Stomach (tissue), 19 donors: ENCODE measurements at places on chromosomes 6 and 20.

GRCh38 chr6:14423955-14424354 is 306.4 kb downstream of the CD83 start:
- DNase-seq = no peak

- no peak for DNase-seq
These were observed 13.9 kb downstream of the PI16 start for GRCh38 chr6:36968266-36968977.

- no peak for DNase-seq
These were observed 19.3 kb downstream of the DTNBP1 start for GRCh38 chr6:15643542-15643941.

GRCh38 chr20:21291026-21291425 is 12.1 kb upstream of the XRN2 start:
- no peak for DNase-seq

DNA sequence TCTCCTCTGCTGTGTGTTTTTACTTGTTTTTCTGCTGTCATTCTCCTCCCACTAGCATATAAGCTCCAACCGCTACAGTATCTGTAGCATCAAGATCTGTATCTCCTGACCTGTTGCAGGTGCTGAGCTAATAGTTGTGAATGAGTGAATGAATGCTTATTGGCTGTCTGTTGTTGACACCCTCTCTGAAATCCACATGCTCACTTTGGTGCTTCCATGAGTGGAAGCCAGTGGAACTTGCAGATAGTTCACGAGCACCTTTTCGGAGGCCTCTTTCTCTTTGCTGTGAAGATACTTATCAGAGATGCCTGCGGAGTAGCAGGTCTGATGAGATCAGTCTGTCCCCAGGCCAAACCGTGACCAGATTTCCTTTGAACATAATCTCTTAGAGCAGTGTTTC is 117.3 kb downstream of the EYA2 start:
- no peak for DNase-seq

- DNase-seq = no peak
These were observed 34.6 kb downstream of the CYP24A1 start for GRCh38 chr20:54139188-54139587.

- peak; percentile 46 for DNase-seq
These were observed 26.4 kb upstream of the ADGRG6 start for GRCh38 chr6:142275236-142276006.

DNA sequence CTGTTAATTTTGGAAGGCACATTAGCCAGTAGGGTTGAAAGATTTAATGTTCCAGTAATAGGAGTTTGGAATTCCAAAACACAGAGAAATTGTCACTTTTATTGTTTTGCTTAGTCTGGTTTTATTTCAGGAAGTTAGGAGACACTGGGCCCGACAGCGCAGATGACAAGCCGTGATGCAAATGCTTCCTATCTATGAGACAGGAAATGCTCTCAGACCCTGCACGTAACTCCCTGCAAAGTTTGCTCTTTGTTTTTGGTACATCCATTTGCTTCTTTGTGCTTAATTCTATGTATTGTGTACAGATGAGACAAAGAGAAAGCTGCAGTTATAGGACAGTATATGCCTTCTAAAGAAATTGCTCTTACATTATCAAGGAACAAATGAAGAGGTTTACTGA is 201.6 kb upstream of the SGK1 start:
- peak; percentile 73 for DNase-seq

- peak; percentile 60 for DNase-seq
These were observed 126.6 kb downstream of the TIAM2 start for GRCh38 chr6:155121699-155122098.

GRCh38 chr20:33167859-33168258 is at the start of gene BPIFA2:
BPIFA2 (plus strand) TSS chr20:33168159; CDS start chr20:33169146, 987 bp downstream.
- no peak for DNase-seq

GRCh38 chr20:44646641-44647274 is 4.7 kb downstream of the ADA start:
- DNase-seq = peak; percentile 32

GRCh38 chr6:88359530-88360202 is 193.5 kb upstream of the CNR1 start:
- no peak for DNase-seq

DNA sequence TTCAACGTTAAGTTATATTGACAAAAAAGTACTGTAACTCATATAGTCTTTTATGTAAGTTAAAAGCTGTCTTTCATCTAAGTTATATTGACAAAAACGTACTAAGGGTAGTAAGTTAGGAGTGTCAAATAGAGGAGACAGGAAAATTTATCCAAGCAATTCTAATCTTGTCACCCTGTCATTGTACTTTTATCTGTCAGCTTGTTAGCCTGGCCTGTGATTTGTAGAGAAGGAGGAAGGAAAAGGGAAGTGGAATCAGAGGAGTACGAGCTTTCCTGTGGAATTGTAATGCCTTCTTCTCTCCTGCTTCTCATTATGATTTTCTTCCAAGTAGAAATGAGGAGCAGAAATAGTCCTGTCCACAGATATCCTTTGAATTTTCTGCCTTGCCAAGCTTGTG is 18.8 kb downstream of the KCTD20 start:
- no peak for DNase-seq

GRCh38 chr6:165732696-165733488 is 69.9 kb upstream of the PDE10A start:
- no peak for DNase-seq

DNA sequence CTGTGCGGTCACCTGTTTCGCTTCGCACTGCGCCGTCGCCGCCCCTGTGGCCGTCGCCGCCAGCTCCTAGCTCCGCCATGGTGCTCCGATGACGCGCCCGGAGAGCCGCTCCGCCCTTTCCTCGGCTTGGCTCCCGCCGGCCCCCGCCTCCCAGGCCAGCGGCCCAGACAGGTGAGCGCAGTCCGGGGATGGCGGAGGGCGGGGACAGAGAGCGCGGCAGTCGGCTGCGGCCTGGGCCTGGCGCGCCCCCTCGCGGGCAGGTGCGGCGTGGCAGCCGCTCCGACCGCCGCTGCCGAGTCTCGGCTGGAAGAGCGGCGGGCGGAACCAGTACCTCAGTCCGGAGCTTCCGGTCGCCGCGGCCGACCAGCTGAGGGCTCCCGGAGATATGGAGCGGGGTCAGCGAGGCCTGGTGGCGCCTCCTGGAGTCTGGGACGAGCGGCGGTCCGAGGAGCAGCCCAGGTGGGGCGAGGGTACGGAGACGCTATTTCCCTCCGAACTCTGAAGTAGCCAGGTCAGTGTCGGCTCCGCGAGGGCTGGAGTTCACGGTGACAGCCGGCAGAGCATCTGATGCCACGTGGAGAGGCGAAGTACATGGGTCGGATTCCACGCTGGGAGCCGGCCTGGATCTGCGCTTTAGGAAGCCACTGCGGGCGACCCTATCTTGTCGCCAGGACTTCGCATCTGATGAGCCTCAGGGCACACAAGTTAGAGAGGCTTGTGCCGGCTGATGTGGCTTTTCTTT is at the start of gene MAP7:
TSS of gene MAP7 (minus strand) at position 93 of the 742 bp plus-strand sequence. CDS start at position 79, 14 bp downstream.
- peak; percentile 94 for DNase-seq

DNA sequence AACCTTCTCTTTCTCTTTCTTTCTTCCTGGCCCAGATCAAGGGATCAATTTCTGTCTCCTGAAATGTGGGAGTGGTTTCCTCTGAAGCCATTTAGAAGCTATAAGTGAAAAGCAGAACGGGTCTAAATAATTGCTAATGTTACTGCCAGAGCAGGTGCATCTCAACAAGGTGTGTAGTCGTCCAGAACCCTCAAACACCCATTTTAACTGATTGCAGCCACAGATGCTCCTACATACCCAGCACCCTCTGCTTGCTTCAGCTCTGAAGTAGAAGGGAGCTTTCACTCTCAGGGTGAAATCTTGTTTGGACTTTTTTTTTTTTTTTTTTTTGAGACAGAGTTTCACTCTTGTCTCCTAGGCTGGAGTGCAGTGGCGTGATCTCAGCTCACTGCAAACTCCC is 592.1 kb upstream of the ARID1B start:
- no peak for DNase-seq

DNA sequence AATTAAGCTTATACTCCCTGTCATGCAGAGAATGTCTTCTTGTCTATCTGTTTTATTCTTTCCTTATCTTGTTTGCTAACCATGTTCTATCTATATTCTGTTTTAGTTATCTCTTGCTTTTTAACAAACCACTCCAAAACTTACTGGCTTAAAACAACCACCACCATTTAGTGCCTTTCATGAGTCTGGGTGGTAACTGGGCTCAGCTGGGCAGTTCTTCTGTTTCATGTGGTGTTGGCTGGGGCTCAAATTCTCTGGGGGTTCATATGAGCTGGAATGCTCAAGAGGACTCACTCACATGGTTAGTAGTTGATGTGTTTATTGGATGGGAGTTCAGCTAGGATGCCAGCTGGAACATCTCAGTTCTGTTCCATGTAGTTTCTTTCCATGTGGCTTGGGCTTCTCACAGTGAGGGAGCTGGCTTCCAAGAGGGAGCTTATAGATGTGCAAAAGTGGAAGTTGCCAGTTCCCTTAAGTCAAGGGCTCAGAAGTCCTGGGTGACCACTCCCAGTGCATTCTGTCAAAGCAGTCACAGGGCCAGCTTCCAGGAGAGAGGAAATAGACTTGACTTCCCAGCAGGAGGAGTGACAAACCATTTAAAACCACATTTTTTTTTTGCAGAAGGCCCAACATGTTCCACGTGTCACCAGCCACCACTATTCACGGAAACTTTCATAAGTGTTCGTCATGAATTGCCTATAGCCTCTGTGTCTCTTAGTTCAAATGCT is 70.4 kb downstream of the PLCB4 start:
- no peak for DNase-seq

GRCh38 chr6:293193-294174 is 1.2 kb downstream of the DUSP22 start:
- no peak for DNase-seq

GRCh38 chr6:17417817-17418216 is 24.4 kb downstream of the CAP2 start:
- DNase-seq = peak; percentile 20

- DNase-seq = no peak
These were observed 28.3 kb downstream of the MRS2 start for GRCh38 chr6:24431045-24431451.

- no peak for DNase-seq
These were observed 588.0 kb upstream of the CDH4 start for GRCh38 chr20:60664106-60664505.

- no peak for DNase-seq
These were observed 61.7 kb downstream of the UTRN start for GRCh38 chr6:144346719-144347447.

- no peak for DNase-seq
These were observed 282.2 kb downstream of the CDH26 start for GRCh38 chr20:60240415-60240814.

DNA sequence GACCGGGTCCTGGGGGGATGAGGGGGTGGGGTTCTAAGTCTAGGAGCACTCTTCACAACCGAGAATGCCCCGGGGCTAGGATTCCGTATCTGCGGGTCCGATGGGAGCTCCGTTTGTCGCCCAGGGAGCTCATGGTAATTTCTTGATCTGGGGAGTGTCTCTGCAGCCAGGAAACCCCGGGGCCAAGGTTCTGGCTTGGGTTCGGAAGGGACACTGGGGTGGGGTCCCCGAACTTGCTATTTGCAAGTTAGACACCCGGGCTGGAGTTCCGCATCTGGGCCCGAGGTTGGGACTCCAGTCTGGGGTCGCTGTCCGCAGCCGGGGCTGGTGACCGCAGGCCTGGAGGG is 397 bp downstream of the PEDS1 start:
- no peak for DNase-seq

GRCh38 chr6:162379757-162380409 is 347.7 kb downstream of the PRKN start:
- DNase-seq = no peak

- DNase-seq = no peak
These were observed 272.2 kb upstream of the MAP3K7 start for GRCh38 chr6:90859056-90859455.

DNA sequence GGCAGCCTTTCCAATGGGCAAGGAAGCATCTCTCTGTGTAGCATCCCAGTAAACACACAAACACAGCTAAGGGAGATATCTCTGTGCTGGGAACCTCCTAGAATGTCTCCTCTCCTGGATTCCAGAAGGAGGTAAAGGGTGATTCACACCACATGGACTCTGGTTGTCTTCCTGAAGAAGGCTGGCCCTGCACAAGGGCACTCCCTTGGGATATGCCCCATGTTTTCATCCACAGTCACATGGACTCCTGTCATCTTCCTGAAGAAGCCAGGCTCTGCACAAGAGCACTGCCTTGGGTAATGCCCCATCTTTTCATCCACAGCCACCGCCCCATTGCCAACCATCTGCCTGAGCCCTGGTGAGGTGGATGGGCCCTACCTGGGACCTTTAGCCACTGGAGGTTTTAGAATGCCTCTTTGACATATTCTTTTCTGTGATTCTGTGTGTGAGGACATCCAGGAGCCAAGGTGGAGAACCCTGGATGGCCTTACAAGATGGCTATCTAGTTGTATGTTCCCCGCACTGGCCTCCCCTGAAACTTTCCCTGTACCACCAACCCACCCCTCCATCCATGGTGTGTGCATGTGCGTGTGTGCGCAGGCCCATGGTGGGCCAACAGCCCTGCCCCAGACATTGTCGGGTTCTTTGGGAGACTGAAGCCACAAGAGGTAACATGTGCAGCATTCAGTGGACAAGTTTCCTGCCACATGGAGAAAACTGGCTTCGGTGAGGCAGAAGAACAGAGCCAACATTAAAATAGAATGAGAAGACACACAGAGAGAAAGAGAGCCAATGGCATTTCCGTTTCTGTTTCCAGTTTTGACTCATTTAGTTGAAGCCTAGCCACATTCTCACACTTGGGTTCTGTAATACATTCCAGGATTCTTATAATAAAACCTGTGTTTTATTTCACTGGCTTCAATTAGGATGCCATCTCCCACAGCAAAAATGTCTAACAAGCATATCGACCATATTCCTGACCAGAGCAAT is 110.2 kb upstream of the CST7 start:
- no peak for DNase-seq

DNA sequence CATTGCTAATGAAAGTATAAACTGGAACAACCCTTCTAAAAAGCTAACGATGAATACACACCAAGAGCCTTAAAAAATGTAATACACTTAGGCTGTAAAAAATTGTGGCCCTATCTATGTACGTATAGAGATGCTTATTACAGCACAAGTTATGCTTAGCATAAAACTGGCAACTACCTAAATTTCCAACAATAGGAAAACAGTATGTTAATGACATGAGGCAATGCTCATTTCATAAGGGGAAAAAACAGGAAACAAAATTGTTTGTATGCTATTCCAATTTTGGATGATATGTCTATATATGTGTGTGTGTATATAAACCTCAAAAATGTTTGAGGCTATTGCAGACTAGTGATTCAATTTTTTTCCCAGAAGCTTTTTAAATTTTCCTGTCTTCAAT is 82.5 kb downstream of the DTNBP1 start:
- no peak for DNase-seq

GRCh38 chr20:49887251-49888211 is 27.8 kb downstream of the SPATA2 start:
- peak; percentile 55 for DNase-seq

DNA sequence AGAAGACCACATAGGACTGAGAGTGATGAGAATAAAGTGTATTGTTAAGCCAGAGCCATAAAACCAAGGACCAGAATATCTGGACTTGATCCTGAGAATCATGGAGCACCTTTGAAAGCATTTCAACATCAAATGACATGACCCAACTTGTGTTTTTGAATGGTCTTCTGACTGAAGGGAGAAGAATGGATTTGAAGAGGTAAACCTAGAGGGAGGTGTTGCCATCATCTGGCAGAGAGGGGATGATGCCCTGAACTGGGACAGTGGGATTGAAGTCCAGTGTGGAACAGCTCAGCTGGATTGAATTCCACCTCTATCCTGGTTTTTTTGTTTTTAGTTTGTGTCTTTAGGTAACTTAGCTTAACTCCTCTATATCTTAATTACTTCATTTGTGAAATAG is 570.0 kb downstream of the TBC1D32 start:
- no peak for DNase-seq

- DNase-seq = no peak
These were observed 3.1 kb downstream of the TNF start for GRCh38 chr6:31578184-31579118.

- DNase-seq = no peak
These were observed 9.7 kb downstream of the PLTP start for GRCh38 chr20:45902199-45902701.
